Stimulated activated CD4-positive, alpha-beta T cell treated with anti-CD3 and anti-CD28 coated beads, Interleukin-4, amount 100 ng/mL, for 48 hours (primary cell): ENCODE measurements at places on chromosomes 3 and 15.

GRCh38 chr3:114207768-114208167 lies 28.9 kb upstream of the DRD3 start:
- DNase-seq, result no peak

DNA sequence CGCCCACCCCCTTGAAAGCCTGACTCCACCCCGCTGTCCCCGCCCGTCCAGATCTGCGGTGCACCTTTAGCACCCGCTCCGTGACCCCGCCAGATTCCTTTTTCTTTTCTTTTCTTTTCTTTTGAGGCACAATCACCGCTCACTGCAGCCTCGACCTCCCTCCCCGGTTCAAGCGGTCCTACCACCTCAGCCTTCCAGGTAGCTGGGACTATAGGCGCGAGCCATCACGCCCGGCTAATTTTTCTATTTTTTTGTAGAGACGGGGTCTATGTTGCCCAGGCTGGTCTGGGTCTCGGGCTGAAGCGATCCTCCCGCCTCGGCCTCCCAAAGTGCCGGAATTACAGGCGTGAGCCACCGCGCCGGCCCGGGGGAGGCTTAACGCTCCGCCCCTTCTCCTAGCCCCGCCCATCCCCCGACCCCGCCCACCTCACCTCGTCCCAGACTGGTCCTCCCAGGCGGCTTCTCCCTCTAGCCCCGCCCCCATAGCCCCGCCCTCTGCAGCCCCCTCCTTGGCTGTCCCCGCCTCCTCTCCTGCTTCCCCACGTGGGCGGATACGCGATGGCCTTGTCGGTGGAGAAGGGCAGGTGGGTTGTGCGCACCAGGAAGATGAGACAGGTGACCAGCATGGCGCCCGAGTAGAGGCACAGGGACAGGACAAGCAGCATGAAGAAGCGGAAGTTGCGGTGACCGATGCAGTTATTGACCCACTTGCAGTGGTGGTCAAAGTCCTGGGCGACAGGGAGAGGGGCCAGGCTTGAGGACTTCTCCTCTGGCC lies 3.2 kb downstream of the ZDHHC19 start:
- DNase-seq, result peak; percentile 73

GRCh38 chr3:58691997-58692396 lies 25.4 kb upstream of the FAM3D start:
- no peak for DNase-seq

- DNase-seq, result no peak
Observed at GRCh38 chr3:197564097-197564843, 8.5 kb upstream of the BDH1 start.

DNA sequence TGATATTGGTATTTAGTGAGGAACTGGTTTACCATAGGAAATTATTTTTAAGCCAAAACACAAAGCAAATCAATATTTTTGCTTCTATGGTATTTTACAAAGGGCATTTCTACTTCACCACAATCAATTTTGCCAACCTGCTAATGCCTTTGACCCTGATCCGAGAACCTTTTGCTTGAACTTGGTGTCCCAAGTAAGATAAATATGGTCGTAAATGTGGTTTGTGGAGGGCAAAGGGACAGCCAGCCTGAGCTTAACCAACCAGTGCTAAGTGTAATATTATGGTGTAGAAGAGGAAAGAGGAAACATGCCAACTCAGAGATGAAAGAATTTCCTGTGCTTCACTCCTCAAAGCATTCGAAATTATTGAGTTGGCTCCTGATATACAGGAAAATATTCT lies 148.4 kb downstream of the C3orf38 start:
- no peak for DNase-seq

DNA sequence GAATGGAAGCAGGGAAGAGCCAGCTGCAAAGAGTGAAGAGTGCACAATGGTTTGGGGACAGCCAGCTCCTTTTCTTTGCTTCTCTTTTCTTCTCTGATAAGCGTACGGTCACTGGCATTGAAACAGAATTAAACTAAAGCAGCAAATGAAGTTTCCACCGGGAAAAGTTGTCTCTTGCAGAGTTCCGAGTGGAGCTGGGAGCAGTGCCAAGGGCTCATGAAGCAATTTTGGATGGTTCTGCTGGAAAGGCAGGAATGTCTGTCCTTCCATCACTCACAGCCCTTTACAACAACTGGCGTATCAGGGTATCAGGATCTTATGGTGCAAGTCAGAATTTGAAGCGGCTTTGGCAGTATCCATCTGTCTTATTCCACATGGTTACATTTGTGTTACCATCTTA lies 1042.9 kb downstream of the NTRK3 start:
- DNase-seq, result no peak

- no peak for DNase-seq
Observed at GRCh38 chr3:193910886-193911738, 224.8 kb upstream of the HES1 start.

DNA sequence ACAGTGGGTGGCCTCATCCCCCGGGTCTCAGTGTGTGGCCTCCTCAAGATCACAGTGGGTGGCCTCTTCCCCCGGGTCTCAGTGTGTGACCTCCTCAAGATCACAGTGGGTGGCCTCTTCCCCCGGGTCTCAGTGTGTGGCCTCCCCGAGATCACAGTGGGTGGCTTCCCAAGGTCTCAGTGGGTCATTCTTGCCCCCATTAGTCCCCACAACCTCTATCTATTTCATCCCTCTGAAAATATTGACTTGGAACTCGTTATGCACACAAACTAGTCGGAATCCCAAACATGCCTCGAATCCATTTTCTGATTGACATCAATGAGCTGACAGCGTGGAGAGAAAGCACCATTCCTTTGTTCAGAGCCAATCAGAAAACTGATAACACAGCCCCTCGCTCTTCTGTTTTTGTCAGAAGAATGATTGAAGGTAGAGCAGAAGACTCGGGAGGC lies 10.8 kb upstream of the SSUH2 start:
- no peak for DNase-seq

- no peak for DNase-seq
Observed at GRCh38 chr3:173045770-173046382, 95.2 kb downstream of the SPATA16 start.

DNA sequence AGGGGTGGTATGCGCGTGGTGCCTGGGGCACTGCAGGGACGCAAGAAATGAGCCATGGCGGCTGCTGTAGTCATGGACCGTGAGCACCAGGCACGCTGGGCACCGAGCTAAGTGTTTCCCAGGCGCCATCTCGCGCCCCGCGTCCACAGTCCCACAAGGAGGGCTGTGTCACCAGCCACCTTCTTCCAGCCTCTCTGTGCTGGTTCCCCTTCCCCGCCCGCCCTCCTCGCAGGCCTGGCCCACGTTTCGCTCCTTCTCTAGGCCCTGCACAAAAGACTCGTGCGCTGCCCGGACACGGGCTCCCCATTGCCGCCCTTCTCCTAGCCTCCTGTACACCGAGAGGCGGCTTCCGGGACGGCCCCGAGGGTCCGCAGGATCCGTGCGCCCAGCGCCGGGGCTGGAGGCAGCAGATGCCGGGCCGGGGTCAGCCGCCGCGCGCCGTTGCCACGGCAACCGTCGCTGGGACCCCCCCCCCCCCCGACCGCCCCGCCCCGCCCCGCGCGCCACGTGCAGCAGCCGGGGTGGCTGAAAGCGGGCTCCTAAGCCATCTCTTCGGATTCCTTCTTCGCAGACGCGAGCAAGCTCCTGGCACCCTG lies 113.4 kb downstream of the SRGAP3 start:
- DNase-seq, result no peak

- no peak for DNase-seq
Observed at GRCh38 chr3:114329823-114330222, 36.0 kb downstream of the TIGIT start.

DNA sequence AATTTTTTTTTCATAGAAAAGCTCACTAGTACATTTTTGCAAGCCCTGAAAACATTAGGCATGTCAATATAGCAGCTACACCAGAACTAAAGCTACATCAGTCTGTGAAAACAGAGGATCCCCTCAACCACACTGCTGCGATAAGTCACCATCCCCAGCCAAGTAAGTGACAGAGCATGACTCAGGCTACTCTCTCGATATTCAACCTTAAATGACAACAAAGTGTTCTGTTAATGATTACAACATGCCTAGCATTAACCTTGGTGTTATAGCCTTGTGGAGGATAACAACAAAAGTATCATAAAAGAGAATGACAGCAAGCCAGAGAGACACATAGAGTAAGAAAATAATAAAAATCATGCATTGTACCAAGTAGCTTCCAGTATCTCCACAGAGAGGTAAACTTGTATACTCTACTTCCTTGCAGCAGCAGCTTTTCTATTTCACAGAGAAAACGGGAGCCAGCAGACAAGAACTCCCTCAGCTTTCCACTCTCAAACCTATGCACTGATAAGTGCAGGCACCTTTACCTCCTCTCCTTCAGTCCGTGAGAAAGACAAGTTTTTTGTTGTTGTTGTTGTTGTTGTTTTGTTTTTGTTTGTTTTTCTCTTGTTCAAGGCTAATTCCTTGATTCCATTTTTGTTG lies 76.6 kb downstream of the GBE1 start:
- DNase-seq, result no peak

- no peak for DNase-seq
Observed at GRCh38 chr3:8665407-8665896, 20.9 kb upstream of the SSUH2 start.

GRCh38 chr15:91308199-91308598 lies 208.1 kb downstream of the SV2B start:
- no peak for DNase-seq

DNA sequence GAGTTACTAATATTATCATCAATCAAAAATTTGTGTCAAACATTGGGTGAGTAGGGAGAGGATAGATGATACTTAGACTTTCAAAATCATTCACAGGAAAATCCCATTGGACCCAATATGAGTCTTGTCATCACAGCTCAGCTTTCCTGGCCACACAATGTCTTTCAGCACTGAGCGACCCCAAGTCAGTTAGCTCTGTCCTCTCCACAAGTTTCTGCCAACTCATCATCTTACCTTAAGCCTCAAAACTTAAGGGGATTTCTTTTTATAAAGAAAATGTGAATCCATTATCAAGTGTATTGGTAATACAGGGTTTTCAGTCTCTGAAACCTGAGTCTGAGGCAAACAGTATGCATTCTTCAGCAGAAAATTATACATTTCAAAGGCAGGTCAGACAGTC lies 55.8 kb downstream of the SUMF1 start:
- DNase-seq, result no peak

GRCh38 chr3:179453967-179454366 lies 2.7 kb upstream of the GNB4 start:
- DNase-seq, result no peak

- DNase-seq, result peak; percentile 46
Observed at GRCh38 chr3:46705022-46705530, 3.9 kb downstream of the TMIE start.

DNA sequence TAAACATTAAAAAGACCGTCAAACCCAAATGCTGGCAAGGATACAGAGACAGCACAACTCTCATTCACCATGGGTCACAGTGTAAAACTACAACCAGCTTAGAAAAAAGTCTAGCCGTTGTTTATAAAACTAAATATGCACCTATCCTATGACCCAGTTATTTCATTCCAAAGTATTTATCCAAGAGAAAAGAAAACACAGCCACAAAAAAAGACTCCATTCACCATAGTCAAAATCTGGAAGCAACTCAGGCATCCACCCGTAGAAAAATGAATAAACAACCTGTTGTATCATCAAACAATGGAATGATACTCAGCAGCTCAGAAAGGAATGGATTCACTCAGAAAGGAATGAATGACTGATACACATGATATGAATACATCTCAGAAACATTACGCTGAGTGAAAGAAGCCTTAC lies 28.6 kb downstream of the PLD1 start:
- DNase-seq, result no peak

- DNase-seq, result no peak
Observed at GRCh38 chr3:136177876-136178275, 18.3 kb downstream of the MSL2 start.

DNA sequence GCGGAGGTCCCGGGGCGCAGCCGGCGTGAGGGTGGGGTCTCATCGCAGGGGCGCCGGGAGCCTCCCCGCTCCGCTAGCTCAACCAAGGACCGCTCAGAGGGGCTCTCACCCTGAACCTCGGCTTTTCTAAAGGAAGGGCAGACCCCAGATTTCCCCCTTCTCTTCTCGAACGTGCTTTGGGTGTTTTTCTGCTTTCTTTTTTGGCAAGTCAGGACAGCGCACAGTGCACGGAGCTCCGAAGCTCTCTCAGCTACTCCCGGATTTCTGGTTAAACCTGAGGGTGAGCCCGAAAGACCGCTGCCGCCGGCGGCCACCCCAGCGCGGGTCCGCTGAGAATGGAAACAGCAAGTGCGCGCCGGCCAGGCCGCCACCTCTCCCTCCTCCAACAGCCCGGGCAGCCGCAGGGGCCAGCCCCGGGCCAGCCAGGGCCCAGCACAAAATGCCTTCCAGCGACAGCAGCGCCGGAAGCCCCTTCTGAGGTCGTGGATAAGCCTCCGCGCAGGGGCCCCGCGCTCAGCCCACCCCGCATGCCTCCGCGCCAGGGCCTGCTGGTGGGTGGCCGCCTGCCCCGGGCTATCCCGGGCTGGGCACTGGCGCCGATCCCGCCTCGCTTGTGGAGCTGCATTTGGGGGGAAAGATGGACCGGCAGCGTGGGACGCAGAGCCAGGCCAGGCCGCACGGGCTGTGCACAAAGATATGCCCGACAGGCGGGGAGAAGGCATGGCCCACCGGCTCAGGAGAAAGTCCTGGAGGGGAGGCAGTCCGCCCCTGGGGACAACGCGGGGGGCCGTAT lies 8.2 kb upstream of the OCA2 start:
- no peak for DNase-seq

GRCh38 chr3:38835939-38836338 lies 19.9 kb upstream of the SCN10A start:
- DNase-seq, result no peak

GRCh38 chr3:195160908-195161434 lies 110.0 kb downstream of the XXYLT1 start:
- no peak for DNase-seq

DNA sequence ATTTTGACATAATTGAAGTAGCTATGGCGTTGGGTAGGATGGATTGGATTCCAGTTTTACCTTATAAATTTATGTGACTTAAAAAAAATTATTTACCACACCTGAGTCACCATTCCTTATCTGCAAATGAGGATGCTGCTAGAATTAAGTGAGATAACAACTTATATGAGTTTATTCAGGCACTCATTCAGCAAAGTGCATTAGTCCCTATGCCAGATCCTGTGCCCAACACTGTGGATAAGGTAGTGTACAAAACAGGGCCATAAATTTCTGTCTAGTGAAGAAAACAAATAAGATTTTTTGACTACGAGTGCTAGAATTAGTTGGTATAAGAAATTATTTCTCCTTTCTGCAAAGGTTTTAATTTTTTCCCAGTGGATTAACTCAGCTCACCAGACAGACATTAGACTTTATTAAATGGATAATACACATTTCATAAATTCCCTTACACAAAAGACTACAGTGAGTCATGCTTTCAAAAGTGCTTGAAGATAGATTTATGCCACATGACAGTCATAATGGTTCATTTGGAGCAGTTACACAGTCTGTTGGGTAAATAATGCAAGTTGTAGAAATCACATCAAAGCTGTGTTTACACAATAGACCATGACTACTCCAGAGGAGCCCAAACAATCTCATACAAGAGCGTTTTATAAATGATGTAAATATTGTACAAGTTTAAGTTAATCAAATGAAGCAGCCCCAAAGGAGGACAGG lies 129.9 kb upstream of the TGFBR2 start:
- DNase-seq, result no peak

DNA sequence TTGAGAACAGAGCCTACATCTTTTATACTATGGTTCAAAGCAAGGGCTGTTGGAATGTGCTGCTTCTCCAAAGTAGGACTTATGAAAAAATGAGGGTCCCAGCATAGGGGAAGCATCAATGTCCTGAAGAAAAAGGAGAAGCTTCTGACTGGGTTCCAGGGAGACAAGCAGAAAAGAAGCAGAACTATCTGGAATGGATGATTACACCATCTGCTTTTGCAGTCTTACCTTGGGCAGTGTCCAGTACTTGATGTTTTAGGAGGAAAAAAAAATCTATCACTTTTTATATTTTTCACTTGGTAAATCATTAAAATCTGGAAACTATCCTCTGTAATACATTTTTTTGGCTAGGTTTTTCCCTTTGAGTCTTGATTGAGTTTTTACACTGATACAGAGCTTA lies 57.9 kb upstream of the DPH6 start:
- DNase-seq, result no peak
